ENCODE measurements at places on chromosomes 12 and 14.

- no peak for DNase-seq
Observed at GRCh38 chr14:48323665-48324064, 648.3 kb upstream of the MDGA2 start.

GRCh38 chr12:92471551-92471950 is 231.2 kb upstream of the PLEKHG7 start:
- no peak for DNase-seq

GRCh38 chr14:70995211-70995610 is 88.0 kb downstream of the PCNX1 start:
- no peak for DNase-seq

- DNase-seq, result no peak
Observed at GRCh38 chr12:23887055-23887835, 62.2 kb downstream of the SOX5 start.

DNA sequence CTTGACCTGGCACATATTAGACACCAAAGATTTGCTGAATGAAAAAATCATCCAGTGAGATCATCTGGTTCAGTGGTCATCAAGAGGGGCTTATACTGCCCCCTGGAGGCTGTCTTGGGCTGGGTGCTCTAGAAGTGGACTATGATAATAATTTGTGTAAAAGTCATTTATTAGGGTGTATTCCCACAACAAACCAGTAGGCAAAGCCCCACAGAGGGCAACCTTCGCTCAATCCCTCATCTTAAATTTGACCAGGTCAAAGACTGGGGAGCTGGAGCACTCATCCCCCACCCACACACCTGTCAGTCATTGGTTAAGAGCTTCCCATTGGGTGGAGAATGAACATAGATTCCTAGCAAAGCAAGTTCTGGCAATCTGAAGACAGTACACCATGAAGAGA is 20.0 kb upstream of the FICD start:
- DNase-seq, result no peak

GRCh38 chr12:87943023-87943422 is 86.2 kb downstream of the C12orf50 start:
- DNase-seq, result no peak

GRCh38 chr12:118361889-118362288 is 10.8 kb downstream of the TAOK3 start:
- no peak for DNase-seq

DNA sequence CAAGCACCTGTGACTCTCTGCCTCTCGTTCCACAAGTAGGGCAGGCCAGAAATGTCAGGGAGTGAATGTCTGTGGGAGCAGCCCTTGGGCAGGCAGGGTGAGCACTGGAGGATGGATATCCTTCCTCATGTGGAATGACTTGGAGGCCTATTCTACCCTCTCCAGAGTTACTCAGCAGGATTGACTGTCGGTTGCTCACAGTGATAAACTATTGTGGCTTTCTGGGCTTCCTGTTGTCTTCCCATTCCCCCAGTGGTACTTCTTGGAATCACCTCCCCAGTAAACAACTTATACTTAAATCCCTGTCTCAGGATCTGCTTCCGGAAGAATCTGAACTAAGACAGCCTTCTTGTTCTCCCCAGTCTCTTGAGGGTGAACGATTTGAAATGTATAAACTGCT is 79.6 kb upstream of the MANSC4 start:
- DNase-seq, result no peak

All from AG10803 (cell line).